ENCODE measurements at places on chromosomes 7 and 10. TPM values are rescaled to one million over a fixed set of nuclear protein-coding genes. Genes with fewer than 3 reads are reported as not detected.

Gene ASCC1
- 37.3 TPM for total RNA-seq

Gene AKR1C2
- 10.0 TPM for total RNA-seq

Gene ZNF365
- 6.2 TPM for total RNA-seq

Gene ZPBP
- total RNA-seq, result not detected

Gene SH2D4B
- total RNA-seq, result not detected

Gene PILRA
- total RNA-seq, result not detected

Gene IKZF1
- total RNA-seq, result not detected

Gene VIPR2
- not detected for total RNA-seq

Gene WNT16
- 0.06 TPM for total RNA-seq

Gene C10orf67
- 0.19 TPM for total RNA-seq

Gene SCIN
- total RNA-seq, result 0.40 TPM

Gene FAM237B
- total RNA-seq, result not detected

Gene PTN
- 5.7 TPM for total RNA-seq

Gene UPK3B
- total RNA-seq, result not detected

Gene SPDYE18
- total RNA-seq, result not detected

Gene GNAI1
- total RNA-seq, result 84.0 TPM

Gene TLL2
- 0.11 TPM for total RNA-seq

Gene PRLHR
- total RNA-seq, result not detected

Gene CD36
- 7.9 TPM for total RNA-seq

Gene NCF1
- total RNA-seq, result not detected

Gene AOC1
- not detected for total RNA-seq

Gene GRID2IP
- total RNA-seq, result not detected

Gene WEE2
- total RNA-seq, result not detected

Gene SYT15
- total RNA-seq, result not detected

Gene IGFBP1
- total RNA-seq, result 0.23 TPM

Gene ZDHHC4
- 84.8 TPM for total RNA-seq

Gene COX19
- 6.5 TPM for total RNA-seq

Gene GRM3
- not detected for total RNA-seq

Gene MET
- 149 TPM for total RNA-seq

Gene PRSS37
- total RNA-seq, result not detected

Gene ACTR3C
- total RNA-seq, result not detected

Gene MYL10
- 0.34 TPM for total RNA-seq

Gene CADPS2
- total RNA-seq, result 0.13 TPM

Gene TMEM176B
- not detected for total RNA-seq

Gene CCL24
- total RNA-seq, result not detected

Data from LHCN-M2 (cell line).